Hypothalamus (tissue), 51 donors: ENCODE measurements at places on chromosomes 2 and 18.

DNA sequence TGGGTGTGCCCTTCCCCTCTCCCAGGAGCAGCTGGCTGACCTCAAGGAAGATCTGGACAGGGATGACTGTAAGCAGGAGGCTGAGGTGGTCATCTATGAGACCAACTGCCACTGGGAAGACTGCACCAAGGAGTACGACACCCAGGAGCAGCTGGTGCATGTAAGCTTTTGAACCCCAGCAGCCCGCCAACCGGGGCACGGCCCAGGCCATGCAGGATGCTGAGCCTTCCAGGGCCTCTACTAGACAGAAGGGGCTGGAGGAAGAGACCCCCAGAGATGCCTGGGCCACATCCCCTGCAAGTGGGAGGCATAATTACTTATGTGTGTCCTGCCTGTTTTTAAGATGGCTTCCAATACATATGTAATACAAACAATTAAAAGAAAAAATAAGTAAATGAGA is 239.3 kb downstream of the GLI2 start:
- DNase-seq = no peak

GRCh38 chr18:10131460-10132395 is 217.9 kb downstream of the VAPA start:
- DNase-seq = no peak

- no peak for DNase-seq
Observed at GRCh38 chr2:172198361-172198760, 95.7 kb upstream of the DLX2 start.

GRCh38 chr2:168465594-168465993 is 9.5 kb downstream of the CERS6 start:
- no peak for DNase-seq

DNA sequence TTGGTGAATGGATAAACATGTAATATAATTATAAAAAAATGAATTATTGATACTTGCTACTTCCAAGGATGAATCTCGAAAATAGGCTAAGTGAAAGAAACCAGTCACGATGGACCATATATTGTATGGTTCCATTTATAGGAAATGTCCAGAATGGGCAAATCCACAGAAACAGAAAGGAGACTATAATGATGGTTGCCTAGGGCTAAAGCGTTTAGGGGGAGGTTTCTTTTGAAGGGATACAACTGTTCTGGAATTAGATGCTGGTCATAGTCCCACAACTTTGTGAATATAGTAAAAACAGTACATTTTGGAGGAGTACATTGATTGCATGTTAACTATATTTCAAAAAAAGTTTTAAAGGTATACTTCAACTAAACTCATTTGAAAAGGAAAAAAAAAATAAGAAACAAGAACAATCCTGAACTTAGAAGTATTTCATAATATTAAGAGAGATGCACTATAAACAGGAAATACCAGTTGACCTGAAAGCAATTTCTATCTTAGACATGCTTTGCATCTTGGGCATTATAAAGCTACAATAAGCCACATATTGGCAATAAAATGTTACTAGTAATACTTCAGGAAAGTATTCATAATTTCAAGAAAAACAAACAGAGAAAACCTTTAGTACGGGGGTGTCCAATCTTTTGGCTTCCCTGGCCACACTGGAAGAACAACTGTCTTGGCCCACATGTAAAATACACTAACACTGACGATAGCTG is 130.0 kb downstream of the C2orf74 start:
- DNase-seq = no peak

GRCh38 chr2:22843919-22844537 is 541.0 kb upstream of the KLHL29 start:
- DNase-seq = no peak

DNA sequence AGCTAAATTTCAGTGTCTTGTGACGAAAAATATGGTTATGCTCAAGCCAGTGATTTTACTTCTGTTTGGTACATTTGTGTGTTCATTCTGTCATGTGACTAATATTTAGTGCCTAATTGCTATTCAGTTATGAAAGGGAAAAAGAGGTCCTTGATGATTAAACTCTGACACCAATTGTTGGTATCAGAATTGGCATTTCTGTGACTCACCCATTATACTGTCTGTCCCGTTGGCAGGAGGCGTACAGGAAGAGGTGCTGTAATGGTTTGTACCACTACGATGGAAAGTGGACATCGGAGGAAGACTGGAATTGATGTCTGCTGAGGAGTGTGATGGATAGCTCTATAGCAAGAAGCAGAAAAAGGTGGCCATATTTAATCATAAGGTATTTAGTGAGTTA is 310.4 kb upstream of the CCDC68 start:
- DNase-seq = no peak

DNA sequence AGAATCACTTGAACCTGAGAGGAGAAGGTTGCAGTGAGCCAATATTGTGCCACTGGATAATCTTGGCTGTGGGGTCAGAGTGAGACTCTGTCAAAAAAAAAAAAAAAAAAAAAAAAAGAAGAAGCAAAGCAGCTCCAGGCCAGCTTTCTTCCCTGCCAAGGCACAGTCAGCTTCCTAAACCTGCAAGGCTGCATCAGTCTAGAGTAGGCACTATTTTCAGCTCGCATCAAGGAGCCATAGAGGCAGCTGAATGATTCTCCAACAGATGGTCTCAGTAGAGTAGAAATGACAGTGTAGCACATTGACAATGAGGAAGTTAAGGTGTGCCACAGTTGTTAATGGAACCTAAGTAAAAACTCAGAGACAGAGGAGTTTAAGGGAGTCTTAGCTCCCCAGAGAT is 35.6 kb downstream of the BMP10 start:
- no peak for DNase-seq

DNA sequence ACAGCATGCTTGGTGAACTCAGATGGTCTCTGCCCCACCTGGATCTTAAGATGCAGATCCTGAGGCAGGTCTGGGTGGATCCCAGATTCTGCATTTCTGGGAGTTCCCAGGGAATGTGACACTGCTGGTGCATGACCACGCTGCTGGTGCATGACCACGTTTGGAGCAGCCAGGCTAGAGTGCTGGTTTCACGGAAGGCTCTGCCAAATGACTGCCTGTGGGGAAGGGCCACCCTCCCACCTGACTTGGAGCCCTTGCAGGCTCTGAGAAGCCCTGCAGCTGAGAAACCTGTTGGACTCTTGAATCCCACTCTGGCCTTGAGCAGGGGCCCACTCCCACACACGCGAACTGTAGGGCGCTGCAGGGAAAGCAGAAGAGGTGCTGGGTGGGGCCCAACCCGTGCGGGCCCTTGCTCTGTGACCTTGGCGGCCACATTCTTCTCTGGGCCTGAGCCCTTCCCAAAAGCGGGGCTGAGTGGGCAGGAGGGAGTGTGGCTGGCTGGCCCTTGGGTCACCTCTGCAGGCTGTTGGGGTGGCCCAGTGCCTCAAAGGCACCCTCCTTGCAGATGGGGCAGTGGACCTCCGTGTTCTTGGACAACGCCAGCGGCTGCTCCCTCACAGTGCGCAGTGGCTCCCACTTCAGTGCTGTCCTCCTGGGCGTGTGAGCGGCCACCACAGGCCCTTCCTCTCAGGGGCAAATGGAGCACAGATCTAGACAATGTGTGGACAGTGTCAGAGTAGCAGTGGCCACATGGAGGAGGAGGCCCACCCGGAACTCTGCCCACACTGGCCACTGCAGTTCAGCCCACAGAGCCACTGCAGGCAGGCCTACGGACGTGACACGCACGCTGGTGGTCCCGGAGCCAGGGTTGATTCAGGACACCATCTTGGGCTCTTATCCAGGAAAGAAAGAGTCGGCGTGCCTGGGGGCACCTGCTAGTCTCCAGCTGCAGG is 7.9 kb downstream of the ERFE start:
- no peak for DNase-seq

- no peak for DNase-seq
Observed at GRCh38 chr2:3326871-3327270, 50.7 kb downstream of the EIPR1 start.

GRCh38 chr2:31335921-31336585 is 78.5 kb downstream of the XDH start:
- DNase-seq = no peak

- DNase-seq = no peak
Observed at GRCh38 chr2:136251885-136252585, 134.1 kb upstream of the CXCR4 start.

DNA sequence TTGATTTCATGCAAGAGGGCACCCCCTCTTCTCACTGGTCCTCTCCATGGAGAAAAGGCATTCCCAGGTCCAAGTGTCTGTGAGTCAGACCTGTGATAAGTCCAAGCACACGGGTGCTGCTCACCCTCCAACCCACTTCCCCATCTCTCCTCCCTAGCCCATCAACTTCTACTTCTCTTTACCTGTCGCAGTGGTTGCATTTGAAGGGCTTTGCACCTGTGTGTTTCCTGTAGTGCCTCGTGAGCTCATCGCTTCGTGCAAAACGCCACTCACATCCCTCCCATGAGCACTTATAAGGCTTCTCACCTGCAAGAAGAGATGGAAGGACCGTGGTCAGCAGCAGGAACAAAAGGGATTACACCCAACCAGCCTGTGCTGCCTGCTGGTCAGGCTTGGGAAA is 77.5 kb downstream of the KLF7 start:
- DNase-seq = no peak

GRCh38 chr2:45898819-45899218 is 247.3 kb downstream of the PRKCE start:
- DNase-seq = no peak

GRCh38 chr2:163621445-163622004 is 114.3 kb downstream of the FIGN start:
- no peak for DNase-seq

- no peak for DNase-seq
Observed at GRCh38 chr2:229296536-229296935, 25.4 kb upstream of the PID1 start.

DNA sequence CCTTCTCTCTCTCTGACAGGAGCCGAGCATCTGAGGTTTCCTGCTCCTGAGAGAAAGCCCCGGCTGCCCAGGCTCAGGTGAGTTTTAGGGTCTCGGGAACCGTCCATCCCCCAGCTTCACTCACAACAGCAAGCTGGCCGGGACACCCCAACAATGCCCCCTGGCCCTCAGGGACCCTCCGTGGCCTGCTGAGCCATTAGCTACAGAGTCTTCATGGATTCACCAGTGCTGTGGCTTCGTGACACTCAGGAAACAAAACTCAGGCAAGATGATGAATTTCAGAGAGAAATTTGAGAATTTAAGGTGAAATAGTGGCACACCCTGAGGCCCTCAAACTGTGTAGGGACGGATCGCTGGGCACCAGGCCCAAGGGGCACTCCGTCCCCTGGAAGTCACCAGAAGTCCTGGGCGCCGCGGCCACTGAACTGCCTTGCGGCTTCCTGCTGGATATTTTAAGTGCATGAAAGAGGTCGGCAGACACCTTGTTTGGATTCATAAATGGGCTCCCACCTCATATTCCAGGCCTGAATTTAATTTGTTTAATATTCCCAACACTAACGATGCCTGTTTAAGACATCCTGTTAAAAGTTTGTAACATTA is 368.3 kb upstream of the SALL3 start:
- DNase-seq = no peak

- no peak for DNase-seq
Observed at GRCh38 chr2:150136401-150136800, 351.1 kb downstream of the RND3 start.

- no peak for DNase-seq
Observed at GRCh38 chr18:45626330-45627203, 11.3 kb downstream of the SLC14A2 start.

GRCh38 chr18:543447-544078 is 36.6 kb upstream of the CETN1 start:
- no peak for DNase-seq

- DNase-seq = no peak
Observed at GRCh38 chr2:64289251-64289650, 145.0 kb upstream of the PELI1 start.

DNA sequence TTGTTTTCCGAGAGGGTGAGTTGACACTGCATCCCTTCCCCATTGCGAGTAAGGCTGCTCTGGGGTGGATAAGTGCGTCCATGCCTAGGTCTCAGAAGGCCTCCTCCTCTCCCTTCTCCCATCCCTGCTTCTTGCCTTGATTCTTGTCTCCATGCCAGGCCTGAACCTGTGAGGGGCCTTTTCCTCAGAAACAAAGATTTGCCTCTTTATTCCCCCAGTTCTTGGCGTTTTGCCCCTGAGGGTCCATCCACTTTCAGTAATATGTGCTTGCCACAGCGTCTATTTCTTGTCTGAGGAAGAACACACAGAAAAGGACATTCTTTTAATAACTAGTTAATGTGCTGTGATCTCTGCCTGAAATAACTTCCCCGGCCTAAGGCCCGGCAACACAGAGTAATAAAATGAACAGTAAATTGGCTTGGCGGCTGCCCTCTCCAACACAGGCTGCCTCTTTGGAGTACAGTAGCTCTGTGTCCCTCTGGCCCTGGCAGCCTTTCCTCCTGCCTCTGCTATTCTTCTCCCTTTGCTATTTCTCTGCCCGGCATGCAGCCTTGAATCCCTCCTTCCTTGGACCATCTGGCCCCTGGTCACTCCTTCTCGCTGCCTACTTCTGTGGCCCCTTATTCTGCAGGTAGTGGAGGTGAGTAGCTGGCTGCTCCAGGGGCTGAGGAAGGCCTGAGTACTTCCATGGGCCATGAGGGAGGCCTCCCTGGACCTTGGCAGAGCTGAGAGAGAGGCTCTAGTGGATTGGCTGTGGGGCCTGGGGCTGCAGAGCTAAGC is 4.4 kb downstream of the EHD3 start:
- DNase-seq = no peak

GRCh38 chr2:70458661-70459060 is 95.0 kb downstream of the TGFA start:
- no peak for DNase-seq

- DNase-seq = no peak
Observed at GRCh38 chr2:66236067-66236685, 198.7 kb upstream of the MEIS1 start.
